Activated naive CD8-positive, alpha-beta T cell treated with anti-CD3 and anti-CD28 coated beads, Interleukin-2, amount 10 ng/mL, durations not matched to agents 7 days and 5 days (primary cell): ENCODE measurements at places on chromosomes 4 and X. TPM values are rescaled to one million over a fixed set of nuclear protein-coding genes. Genes with fewer than 3 reads are reported as not detected.

The TRAM1L1 gene
- not detected for total RNA-seq

The GASK1B gene
- total RNA-seq: 0.83 TPM

The EVC gene
- total RNA-seq: 0.68 TPM

The ATG4A gene
- 10.9 TPM for total RNA-seq

DNA sequence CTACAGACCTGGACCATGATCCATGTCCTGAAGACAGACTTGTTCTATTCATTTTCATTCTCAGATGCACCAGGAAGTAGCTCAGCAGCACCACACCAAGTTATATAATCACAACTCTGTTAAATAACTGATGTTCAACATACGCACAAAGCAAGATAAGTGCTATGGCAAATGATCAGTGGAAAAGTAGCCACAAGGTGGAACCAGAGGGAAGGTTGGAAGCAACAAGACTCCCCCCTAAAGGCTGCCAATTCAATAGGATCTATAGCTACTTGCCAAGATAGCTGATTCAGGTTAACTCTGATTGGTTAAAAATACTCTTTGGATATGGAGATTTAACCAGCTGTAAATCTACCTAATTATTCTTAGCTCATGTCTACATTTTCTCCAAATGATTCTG, 23.7 kb upstream of the FAM47B start:
- no peak for DNase-seq

GRCh38 chrX:13064599-13065143, 20.3 kb upstream of the FAM9C start:
- DNase-seq: no peak

DNA sequence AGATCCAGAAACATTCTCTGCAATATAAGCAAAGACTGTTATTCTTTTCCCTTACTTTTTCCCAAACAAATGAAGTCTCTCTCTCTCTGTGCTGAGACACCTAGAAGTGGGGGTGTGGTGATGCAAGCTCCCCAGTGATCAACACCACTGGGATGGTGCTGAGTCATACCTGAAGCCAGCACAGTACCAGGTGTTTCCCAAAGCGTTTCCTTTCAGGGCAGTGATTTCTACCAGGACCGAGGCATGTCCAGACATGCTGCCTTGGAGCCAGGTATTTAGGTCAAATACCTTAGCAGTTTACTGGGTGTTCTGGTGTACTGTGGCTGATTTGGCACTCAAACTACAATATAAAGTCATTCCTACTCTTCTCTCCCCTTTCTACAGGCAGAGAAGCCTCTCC, 726.5 kb downstream of the FAM133A start:
- no peak for DNase-seq

The APLN gene
- 2.4 TPM for total RNA-seq

The AKAP4 gene
- not detected for total RNA-seq

- no peak for DNase-seq
These were observed 16.9 kb upstream of the HPRT1 start for GRCh38 chrX:134443020-134443419.

DNA sequence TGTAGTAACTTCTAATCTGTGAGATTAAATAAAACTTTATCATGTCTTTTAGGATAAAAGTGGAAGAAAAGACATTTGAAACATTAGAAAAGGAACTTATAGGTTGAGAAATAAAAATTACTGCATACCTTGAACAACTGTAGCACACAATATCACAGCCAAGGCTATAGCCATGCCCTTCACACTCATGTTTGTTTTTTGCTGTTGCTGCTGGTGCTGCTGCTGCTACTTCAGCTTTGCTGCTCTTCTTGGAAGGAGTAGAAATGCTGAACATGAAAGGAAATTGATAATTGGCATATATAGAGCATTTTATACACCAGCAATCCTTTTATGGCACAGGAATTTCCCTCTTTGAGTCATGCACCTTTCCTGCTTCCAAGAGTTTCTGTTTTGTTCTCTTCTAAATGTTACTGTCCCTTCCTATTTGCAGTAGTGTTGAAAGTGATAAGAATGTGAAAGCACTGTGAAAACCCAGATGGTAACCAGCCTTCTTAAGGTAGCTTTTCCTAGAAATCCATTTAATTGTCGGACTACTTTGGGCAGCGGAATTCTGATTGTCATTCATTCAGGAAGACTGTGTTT, at the start of gene CXCL11:
TSS of gene CXCL11 (minus strand) at position 272 of the 582 bp plus-strand sequence. CDS start at position 189, 83 bp downstream.
- no peak for DNase-seq

DNA sequence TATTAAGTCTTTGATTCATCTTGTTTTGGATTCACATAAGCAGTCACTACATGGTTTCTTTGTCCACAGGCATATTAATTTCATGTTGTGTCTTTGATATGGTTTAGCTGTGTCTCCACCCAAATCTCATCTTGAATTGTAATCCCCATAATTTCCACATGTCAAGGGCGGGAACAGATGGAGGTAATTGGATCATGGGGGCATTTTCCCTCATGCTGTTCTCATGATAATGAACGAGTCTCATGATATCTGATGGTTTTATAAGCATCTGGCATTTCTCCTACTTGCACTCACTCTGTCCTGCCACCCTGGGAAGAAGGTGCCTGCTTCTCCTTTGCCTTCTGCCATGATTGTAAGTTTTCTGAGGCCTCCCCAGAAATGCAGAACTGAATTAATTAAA, 1811.2 kb upstream of the PCDH10 start:
- no peak for DNase-seq

The PCSK1N gene
- 0.68 TPM for total RNA-seq

DNA sequence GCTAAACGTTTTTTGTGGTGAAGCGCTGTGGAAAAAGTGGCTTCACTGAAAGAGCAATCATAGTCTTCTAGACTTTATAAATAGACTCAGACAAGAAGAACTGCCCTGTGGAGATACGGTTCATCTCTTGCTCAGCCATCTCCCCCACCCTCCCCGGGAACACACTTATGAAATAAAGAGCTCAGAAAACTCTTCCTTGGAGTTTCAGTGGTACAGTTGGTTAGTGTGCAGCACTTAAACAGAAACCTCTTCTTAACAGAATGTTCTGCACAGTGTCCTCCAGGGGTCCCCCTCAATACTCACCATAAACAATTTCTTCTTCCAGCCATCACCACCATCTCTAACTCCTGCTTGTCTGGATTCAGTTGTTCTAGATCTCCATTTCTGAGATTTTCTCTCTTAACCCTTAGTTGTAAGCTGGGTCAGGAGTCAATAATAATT, 313.0 kb downstream of the ARHGAP10 start:
- DNase-seq: no peak

DNA sequence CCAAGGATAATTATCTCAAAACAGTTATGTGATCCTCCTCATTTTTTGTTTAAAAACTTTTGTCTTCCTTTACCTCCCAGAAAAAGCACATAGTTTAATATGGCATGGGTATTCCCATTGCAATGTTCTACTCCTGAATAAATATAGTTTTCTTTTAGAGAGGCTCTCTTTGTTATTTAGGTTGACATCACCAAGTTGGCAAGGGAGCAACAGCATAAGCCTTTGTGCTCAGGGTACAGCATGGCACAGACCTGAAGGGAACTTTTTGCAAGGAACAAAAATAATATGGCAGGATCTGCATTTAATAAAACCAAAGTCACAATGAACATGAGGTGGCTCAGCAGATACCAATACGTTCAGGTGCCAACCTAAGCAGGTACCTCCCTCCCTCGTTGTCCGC, 47.1 kb upstream of the NPY2R start:
- no peak for DNase-seq

The EPHA5 gene
- not detected for total RNA-seq

GRCh38 chrX:109187473-109188168, 294.3 kb downstream of the GUCY2F start:
- no peak for DNase-seq

DNA sequence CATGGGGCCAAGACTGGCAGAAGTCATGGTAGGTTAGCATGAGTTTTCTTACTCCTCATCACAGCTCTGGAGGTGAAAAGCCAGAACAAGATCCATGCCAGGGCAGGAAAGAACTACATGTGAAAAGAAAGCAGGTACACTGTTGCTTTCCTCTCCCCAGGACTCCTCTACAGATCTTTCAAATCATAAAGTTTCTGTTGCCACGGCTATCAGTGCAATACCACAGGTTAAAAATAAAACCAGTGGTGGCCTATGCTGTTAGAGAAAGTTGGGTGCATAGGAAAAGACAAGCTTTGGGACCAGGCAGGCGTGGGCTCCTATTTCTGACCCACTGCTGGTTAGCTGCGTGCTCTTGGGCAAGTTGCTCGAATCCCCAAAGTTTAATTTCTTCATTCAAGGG, 81.4 kb downstream of the SH3RF1 start:
- no peak for DNase-seq

The TMPRSS11F gene
- not detected for total RNA-seq

- DNase-seq: no peak
These were observed 114.6 kb upstream of the GRID2 start for GRCh38 chr4:92189146-92189545.

- no peak for DNase-seq
These were observed 329.2 kb upstream of the KLF3 start for GRCh38 chr4:38334791-38335190.

- no peak for DNase-seq
These were observed 102.8 kb upstream of the PCDH18 start for GRCh38 chr4:137635108-137635507.

DNA sequence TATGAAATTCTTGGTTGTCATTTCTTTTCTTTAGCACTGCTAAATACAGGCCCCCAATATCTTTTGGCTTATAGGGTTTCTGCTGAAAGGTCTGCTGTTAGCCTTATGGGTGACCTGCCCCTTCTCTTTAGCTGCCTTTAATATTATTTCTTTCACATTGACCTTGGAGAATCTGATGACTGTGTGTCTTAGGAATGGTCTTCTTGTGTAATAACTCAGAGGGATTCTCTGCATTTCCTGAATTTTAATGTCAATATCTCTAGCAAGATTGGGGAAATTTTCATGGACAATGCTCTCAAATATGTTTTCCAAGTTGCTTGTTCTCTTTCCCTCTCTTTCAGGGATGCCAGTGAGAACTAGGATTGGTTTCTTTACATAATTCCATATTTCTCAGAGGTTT, 292.4 kb downstream of the SLC7A11 start:
- DNase-seq: no peak

- DNase-seq: no peak
These were observed 819.2 kb downstream of the PCDH18 start for GRCh38 chr4:136713140-136713539.

- DNase-seq: no peak
These were observed 32.7 kb downstream of the CPLX1 start for GRCh38 chr4:793093-793861.

DNA sequence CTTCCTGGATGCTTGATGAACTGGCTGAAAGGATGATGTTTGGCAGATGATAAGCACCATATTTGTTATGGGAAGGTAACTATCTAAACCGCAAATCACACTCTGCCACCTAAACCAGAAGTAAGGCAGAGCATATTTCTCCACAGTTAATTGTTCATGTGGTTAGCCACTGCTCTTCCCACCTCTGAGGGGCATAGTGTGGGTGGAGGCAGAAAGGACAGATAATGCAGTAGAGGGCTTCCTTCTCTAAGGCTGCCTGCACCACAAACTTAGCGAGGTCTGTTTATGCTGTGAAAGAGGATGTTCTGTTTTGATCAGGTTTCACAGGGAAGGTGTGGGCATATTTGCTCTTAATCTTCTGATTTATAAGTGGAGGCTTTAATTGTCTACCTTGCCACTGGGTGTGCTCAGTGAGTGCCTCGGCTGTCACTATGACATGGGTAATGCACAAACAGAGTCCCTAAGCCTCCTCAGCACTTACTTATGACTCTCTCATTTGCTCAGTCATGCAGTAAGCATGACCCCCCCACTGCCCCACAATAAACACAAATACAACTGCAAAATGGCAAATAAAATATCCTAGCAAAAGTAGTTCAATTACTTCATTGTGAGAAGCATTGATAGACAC, 401.0 kb downstream of the TMA16 start:
- no peak for DNase-seq

The KCND1 gene
- total RNA-seq: 5.6 TPM

The ARHGEF38 gene
- total RNA-seq: not detected

GRCh38 chr4:58144721-58145120, 1034.5 kb upstream of the IGFBP7 start:
- no peak for DNase-seq

DNA sequence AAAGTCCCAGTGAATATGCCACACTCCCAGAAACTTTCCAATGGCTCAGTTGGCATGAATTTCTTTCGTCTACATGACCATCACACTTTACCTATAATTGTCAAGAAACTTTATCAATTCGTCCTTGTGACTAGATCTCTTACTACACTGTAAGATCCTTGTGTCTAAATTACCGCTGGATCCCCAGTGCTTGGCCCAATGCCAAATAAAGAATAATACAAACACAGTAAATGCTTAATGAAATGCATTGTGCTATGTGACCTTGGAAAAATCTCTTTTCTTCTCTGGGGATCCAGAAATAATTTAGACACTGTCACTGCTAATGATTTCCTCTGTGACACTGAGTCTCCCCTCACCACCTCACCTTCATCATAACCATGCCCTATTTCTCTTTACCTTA, 137.9 kb downstream of the VSIG4 start:
- DNase-seq: no peak

GRCh38 chr4:15976456-15977447, 13.8 kb upstream of the FGFBP2 start:
- no peak for DNase-seq

The ZNF711 gene
- total RNA-seq: 0.30 TPM

The REELD1 gene
- total RNA-seq: 0.55 TPM

DNA sequence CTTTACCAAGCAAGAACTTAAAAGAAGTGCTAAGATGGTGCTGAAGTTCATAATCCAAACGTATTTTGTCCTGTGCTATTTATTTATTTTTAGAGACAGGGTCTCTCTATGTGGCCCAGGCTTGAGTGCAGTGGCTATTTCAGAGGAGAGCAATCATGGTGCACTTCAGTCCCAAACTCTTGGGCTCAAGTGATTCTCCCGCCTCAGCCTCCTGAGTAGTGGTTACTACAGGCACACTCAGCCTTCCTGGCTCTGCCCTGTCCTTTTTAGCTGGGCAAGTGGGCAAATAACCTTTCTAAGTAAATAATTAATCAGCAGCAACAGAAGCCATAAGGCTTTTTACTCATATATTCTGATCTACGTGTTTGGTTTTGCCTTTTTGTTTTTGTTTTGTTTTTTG, 2.6 kb downstream of the NSD2 start:
- DNase-seq: no peak

- DNase-seq: no peak
These were observed 1.3 kb upstream of the INTU start for GRCh38 chr4:127631420-127631819.

GRCh38 chrX:19272452-19272851, 71.3 kb upstream of the PDHA1 start:
- no peak for DNase-seq
